Coronary artery (tissue), 2 donors: ENCODE measurements at places on chromosomes 13 and 19.

GRCh38 chr19:7149956-7150705, 80.6 kb downstream of the ZNF557 start:
- no peak for DNase-seq

- no peak for DNase-seq
Observed at GRCh38 chr19:8500158-8500557, 2.3 kb downstream of the PRAM1 start.

DNA sequence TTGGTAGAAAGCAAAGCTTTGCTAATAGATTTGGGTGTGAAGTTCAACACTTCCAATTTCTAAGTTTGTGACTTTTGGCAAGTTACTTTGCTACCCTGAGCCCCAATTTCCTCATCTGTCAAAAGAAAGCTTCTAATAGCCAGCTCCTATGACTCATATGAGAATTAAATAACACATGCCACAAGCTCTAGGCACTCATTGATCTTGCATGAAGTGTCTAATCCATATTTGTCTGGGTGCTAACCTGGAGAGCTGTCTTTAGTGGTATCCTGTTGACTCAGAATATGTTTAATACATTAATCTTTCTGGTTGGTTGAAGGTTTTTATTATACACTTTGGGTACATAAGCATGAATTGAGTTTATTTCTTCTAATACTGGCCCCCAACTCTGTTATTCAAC, 188.8 kb downstream of the POSTN start:
- DNase-seq = no peak

GRCh38 chr19:1862424-1863327, 703 bp downstream of the KLF16 start:
- DNase-seq = peak; percentile 79

DNA sequence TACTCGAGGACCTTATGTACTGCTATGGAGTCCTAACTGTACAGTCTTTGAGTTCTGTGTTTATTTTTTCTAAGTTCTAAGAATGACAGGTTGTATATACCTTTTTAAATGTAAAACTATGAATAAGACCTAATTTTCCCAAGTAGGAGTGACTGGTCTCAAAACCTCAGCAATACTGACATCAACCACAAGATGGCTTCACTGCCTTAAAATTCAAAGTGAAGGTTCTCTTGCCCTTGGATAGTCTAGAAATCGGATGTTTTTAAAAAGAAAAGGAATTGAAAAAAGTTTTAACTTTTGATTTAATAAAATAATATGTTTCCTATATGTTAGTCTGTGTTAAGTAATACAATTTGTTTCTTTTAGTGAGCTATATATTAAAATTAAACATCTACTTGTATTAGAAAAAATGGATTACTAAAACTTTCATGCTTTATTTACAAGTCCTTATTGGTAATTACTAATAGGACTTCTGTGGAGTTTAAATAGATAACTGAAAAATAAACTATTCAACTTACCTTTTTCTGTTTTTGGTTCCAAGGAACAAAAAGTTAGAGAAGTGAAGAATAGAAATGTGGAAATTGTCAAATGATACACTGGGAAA, 52.0 kb downstream of the TDRD3 start:
- no peak for DNase-seq

GRCh38 chr13:97435794-97436193, 1.8 kb downstream of the RAP2A start:
- no peak for DNase-seq

DNA sequence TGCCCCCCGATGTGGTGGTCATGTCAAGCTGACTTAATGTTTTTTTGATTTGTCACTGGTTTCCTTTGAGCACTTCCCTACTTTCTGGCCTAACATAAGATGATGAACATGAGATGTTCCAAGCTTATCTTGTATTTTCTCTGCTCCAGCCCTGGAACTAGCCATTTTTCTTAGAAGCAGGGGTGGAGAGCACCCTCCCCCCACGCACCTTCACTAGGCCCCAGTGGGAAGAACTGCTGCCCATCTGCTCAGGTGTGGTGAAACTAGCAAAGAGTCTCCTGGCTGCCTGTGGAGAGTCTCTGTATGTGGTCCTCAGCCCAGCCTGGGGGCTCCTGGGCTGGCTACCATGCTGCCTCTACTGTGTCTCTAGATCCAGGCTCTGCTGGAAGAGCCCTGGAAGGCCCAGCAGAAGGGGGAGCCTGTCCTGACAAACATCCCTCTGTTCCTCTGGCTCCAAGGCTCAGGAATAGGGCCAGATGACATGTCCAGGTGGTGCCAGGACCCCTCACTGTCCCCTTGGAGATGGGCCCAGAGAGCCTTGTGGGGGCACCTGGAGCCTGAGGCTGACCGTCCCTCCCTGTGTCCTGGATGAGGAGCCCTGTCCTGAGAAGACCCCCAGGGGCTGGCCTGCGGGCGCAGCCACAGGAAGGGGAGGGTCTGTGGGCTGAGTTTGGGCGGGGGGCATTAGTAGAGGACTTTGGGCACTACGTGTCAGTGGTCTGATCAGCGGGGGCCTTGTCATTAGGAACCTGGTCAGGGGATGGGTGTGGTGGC, 4.8 kb upstream of the ZNF14 start:
- peak; percentile 65 for DNase-seq

- DNase-seq = no peak
Observed at GRCh38 chr19:58474997-58475713, 997 bp upstream of the ZNF446 start.

DNA sequence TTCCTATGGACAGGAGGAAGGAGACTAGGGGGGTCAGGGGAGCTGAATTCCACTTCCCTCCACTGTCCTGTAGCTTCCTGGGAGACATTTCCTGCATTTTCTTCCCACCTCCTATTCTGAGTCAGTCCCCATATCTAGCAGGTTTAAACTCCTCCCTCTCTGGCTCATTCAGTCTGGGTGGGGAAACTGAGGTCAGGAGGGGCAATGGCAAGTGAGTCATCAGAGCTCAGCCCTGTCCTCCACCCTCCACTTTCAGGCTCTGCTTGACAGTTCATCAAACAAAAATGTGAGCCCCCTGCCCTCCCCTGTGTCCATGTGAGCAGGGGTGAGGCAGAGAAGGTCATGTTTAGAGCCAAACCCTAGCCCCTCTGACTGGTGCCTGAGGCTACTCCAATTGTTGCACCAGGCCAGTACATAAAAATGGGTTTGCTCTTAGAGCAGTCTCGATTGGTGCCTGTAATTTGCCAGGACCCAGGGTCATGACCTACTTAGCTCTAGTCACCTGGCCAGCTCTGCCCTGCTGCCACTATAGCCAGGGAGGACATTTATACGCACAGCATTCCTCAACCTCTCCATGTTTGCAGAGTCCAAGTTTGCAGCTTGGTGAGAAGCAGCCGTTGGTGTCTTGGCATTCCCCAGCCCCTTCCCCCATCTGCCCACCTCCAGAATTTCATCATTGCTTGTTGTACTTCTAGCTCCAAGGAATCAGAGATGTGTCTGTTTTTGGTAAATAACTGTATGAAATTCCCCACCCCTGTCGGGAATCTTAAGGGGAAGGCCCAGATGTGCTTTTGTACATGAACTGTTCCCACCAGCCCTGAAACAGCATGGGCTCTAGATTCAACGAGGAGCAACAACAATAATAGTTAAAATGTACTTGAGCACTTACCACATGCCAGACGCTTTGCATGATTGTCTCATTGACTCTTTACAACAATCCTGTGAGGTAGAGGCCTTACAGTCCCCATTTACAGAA, 20.7 kb downstream of the SAMD4B start:
- DNase-seq = no peak

- DNase-seq = peak; percentile 87
Observed at GRCh38 chr13:95644601-95645052, at the start of gene DZIP1. Gene DZIP1, minus strand, starts transcription at chr13:95644706. Its CDS starts 2,677 bp downstream, at chr13:95642029.

- no peak for DNase-seq
Observed at GRCh38 chr19:48720251-48720612, 707 bp upstream of the MAMSTR start.

- no peak for DNase-seq
Observed at GRCh38 chr13:63042686-63043085, 1627.0 kb upstream of the PCDH20 start.

DNA sequence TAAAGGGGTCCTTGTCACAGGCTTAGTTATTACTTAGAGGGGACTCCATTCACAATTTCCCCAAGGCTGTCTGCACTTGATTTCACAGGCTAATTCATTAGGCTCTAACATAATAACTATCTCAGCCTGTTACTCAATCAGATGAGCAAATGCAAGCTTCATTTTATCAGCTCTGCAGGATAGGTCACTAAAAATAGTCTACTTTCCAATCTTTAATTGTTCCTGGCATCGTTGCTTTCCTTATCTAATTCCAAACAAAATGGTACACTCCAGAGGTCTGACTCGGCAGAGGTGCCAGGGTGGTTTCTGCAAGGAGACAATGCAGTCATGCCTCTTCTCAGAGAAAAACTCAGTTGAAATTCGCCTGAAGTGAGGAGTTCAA, 69.7 kb upstream of the SLC15A1 start:
- no peak for DNase-seq

DNA sequence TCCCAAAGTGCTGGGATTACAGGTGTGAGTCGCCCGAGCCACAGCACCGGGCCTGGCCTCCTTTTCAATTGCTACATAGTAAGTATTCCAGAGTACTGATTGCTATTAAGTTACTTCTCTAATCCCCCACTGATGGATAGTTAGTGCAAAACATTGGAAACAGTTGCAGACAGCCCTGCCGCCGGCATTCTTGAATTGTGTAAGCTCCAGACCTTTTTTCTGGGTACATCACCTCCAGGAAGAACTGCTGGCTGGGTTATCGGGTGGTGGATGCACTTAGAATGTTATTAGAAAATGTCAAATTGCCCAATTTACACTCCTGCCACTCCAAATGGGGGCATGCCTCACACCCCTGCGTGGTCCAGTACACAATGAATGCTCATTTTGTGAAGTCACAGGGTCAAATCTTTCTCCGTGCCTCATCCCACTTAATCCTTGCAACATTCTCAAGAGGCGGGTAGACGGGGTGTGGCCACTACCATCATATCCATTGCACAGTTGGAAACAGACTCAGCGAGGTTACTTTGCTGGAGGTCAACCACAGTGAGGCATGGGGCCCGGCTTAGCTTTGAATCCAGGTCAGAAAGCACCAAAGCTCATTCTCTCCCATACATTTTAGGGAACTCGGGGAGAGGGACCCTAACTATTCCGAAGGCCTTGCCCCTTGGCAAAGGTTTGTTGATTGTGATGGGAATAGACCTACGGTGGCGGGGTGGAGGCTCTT, 1.0 kb upstream of the KDM4B start:
- DNase-seq = peak; percentile 72

- no peak for DNase-seq
Observed at GRCh38 chr13:28574617-28575142, 79.8 kb upstream of the FLT1 start.

DNA sequence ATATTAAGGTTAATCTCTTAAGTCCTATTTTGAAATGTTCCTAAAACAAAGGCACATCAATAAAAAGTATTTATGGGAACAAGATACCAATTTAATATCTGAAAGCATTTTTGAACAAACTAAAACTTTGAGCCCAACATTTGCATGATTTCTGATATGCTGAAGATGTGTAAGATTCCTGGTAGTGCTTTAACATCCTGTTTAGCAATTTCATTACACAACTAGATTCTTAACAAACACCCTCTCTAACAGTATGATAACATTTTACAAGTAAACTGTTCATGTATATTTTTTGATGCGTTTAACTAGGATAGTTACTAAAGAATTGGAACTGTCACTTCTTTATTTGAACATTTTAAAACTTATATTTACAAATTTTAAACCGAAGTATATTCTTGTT, 63.9 kb downstream of the DACH1 start:
- no peak for DNase-seq

DNA sequence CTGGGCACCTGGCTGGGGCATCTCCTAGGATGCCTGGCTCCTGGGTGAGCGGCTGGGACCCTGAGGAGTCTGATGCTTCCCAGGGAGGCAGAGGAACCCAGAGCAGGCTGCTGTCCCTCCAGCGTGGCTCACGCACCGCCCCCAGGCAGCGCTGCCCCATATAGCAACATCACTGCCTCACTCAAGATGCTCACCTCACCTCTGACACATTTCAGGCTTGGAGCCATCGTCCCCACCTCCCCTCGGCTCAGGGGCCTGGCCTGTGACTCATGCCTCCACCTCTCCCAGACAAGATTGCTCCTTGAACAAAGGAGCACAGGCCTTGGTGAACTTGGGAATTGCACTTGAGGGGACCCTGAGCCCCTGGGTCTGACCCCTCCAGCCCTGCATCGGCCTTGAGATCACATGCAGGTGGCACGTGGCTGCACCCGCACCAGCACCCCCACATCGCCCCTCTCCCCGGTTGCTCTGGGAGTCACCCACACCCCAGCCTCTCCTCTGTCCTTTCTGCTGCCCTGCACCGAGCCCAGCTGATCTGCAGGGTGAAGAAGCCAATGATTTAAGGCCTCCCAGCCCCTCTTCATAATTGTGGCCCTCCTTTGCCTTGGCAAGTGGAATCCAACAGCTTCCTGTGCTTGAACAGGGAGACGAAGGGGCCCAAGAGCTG, 11.2 kb downstream of the CEBPA start:
- no peak for DNase-seq

GRCh38 chr13:110676595-110677587, 29.0 kb downstream of the CARS2 start:
- DNase-seq = no peak

GRCh38 chr13:72403396-72404010, 323.9 kb downstream of the MZT1 start:
- DNase-seq = no peak

GRCh38 chr13:113616991-113617749, 32.6 kb downstream of the TFDP1 start:
- no peak for DNase-seq

DNA sequence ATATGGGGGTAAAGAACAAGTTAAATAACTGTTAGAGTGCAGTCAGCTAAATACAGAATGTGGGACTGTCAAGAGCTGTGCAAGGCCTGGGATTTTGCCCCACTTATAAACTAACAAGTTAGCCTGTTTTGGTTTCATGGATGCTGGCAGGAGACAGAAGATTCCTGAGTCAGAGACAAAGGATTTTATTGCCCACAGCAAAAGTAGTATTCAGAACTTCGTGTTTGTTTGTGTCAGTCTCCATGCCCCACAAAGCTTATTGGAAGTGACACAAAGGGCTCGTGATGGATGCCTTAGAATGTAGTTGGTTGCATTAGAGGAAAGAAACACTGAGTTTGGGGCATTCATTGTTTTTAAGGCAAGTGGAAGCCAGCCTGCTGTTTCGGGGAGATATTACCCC, 22.2 kb upstream of the SPRYD7 start:
- no peak for DNase-seq

- no peak for DNase-seq
Observed at GRCh38 chr13:108561149-108561548, 68.3 kb upstream of the MYO16 start.

DNA sequence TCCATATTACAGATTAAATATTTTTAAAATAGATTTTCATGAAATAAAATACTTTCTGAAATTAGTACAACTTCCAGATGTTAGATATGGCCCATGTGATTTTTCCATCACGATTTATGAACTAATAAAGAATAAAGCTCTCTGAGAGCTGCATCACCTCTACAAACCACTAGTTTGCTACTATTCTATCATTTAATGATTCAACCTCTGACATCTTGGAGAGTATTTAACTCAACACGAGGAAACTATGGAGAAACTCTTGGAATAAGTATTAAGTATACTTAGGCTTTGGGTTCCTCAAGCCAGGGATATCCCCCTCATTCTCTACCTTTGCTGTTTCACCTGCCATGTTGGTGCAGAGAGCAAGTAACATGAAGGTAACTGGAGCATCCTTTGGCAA, 55.7 kb downstream of the DACH1 start:
- DNase-seq = no peak
